ENCODE measurements at places on chromosomes 4 and X. TPM values are rescaled to one million over a fixed set of nuclear protein-coding genes. Genes with fewer than 3 reads are reported as not detected.

DNA sequence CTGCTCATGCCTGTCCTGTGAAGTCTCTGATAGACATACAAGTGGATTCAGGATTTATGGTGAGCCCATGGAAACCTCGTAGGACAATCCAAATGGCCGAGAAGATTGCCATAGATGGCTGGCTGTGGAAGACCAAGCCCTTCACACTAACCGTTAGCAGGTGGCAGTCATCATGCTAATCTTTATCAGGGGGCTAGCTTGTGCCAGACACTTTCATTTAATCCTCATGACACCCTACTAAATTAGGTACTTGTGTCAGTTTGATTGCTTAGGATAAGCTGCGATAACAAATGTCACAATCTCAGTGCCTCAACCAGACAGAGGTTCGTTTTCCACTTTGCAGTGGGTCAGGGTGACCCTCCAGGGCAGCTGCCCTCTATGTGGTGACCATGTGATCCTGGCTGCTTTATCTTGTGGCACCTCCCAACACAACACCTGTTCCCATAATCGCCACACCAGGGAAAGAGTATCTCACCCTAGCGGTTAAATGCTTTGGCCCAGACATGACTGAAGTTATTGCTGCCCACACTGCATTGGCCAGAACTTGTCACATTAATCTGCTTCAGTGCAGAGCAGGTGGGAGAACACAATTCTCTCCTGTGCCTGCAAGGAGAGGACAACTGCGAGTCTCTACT lies 60.8 kb downstream of the REPS2 start:
- DNase-seq = no peak

GRCh38 chrX:147917700-147918695 lies 6.3 kb downstream of the FMR1 start:
- no peak for DNase-seq

GRCh38 chr4:186201010-186201409 lies 9.6 kb downstream of the CYP4V2 start:
- no peak for DNase-seq

ADH1B gene
- 0.04 TPM for polyA plus RNA-seq

DNA sequence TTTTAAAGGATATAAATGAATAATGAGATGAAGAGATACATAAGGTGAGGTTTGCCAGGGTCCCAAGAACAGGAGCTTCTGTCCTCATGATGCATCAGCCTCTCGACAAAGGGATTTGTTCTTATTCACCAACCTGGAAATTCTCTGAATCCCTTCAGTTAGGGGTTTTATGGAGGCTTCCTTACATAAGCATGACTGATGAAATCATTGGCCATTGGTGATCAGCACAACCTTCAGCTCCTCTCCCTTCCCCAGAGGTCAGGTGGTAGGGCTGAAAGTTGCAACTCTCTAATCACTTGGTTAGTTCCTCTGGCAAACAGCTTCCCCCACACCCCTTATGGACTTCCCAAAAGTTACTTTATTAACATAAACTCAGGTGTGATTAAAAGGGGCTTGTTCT lies 222.0 kb downstream of the SPRY1 start:
- DNase-seq = no peak

KDR gene
- not detected for polyA plus RNA-seq

DNA sequence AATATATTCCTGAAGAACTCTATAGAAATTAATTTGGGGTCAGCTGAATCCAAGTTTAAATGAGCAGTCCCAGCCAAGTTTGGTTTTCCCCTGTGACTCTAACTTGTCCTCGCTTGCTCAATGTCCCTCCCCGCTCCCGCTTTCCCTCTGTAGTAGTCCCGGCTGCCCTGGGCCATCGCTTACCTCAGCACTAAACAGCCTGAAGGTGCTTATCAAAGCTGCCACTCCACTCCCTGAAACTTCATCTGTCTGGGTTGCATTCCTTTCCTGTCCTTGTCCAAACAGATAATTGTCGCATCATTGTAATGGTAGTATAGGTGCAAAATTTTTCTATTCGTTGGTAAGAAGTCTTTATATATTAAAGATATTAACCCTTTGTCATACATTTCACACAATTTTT lies 12.8 kb downstream of the SLC25A43 start:
- DNase-seq = no peak

MGAT4D gene
- not detected for polyA plus RNA-seq

DNA sequence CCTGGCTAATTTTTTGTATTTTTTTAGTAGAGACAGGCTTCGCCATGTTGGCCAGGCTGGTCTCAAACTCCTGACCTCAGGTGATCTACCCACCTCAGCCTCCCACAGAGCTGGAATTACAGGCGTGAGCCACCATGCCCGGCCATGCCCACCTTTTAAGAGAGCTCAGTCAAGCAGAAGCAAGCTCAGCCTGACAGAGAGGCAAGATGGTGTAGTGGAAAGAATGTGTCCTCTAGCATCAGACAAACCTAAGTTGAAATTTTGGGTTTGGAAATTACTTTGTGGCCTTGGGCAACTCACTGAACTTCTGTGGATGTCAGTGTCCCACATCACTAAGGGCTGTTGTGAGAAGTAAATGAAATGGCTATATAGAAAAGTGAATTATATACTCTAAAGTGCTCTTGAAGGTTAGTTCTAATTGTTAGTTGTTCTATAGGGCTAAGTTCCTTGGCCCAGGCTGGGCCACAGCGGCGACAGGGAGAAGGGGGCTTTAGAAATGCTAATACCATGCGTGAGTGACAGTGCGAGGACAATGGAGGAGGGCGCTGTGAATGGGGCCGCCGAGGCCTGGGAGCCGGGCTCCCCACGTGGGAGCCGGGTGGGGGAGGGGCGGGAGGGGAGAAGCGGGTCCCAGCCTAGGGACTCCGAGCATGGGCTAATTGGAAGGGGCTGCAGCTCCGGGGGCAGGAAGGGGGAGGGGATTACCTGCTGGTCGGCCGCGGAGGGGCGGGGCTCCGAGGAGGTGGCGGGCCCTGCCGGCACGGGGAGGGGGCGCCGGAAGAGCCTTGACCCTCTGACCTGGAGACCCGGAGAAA lies 15.6 kb downstream of the PJA1 start:
- no peak for DNase-seq

EDNRA gene
- polyA plus RNA-seq = 7.6 TPM

DNA sequence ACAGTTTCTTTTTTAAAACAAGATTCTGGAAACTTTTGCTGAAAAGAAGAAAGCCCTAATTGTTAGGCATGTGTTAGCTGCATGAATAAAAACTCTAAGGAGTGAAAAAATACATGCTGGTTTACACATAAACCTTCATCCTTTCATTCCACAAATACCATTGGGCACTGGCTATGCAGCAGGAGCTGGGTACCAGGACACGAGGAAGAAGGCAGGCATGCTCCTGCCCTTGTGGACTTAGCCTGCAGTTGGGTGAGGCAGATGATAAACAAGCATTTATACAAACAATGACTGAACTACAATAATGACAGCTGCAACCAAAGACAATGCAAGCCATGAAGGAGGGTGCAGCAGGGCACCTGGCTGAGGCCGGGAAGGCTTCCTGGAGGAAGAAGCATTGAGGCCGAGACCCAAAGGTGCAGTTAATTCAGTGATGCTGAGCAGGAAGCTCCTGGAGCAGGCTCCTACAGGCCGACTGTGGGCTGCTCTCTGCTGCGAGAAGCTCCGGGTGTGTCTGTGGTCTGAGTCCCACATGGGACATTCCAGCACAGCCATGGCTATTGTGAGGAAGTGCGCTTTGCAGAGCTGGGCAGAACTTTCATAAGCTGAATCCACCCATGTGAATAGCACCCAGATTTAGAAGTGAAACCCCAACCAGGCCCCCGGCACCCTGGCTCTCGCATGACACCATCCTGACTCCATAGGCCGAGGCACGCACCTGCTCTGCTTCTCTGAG lies 44.0 kb upstream of the MXD4 start:
- DNase-seq = no peak

- DNase-seq = no peak
These were observed 423.0 kb upstream of the FAM241A start for GRCh38 chr4:111722213-111722720.

- no peak for DNase-seq
These were observed at the start of gene SOWAHB for GRCh38 chr4:76897536-76898384. Gene SOWAHB, minus strand, starts transcription at chr4:76898144. Its CDS starts 295 bp downstream, at chr4:76897849.

MAGEA12 gene
- not detected for polyA plus RNA-seq

- no peak for DNase-seq
These were observed 2.4 kb upstream of the ARHGEF6 start for GRCh38 chrX:136783159-136783558.

- no peak for DNase-seq
These were observed 9.4 kb upstream of the TIMP1 start for GRCh38 chrX:47572773-47573340.

GRCh38 chr4:184384056-184384809 lies 90.1 kb downstream of the IRF2 start:
- DNase-seq = peak; percentile 55

GRCh38 chr4:79250887-79251286 lies 75.0 kb downstream of the NAA11 start:
- DNase-seq = no peak

- DNase-seq = no peak
These were observed 54.2 kb downstream of the SPATA18 start for GRCh38 chr4:52105276-52105675.

DNA sequence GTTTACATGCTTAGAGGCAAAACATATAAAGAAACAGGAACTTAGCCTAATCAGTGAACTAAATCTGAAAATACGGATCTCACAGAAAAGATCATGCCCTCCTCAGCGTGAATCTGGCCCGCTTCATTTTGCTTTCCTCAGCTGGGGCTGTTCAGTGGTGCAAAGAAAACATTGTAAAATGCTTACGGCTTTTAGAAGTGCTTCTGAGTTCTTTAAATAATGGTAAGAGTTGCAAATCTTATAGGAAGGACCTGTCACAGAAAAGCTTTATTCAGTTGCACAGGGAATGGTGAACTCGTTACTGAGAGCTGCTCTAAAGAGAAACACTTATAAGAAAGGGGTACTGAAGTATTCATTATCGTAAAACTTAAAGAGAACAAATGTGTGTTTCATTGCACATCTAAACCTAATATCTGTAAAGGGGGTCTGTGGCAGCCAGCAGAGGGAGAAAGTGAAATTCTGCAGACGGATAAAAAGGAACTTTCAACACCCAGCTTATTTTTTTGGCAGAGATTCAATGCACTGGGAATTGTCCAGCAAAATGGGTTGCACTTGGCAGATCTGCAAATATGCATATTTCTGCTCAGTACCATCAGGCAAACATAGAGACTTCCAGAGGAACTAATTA lies 139.2 kb upstream of the ANK2 start:
- DNase-seq = no peak

GRCh38 chr4:93327346-93327745 lies 501.2 kb upstream of the ATOH1 start:
- DNase-seq = no peak

- DNase-seq = no peak
These were observed 2.8 kb downstream of the TRO start for GRCh38 chrX:54923376-54923775.

SFRP2 gene
- polyA plus RNA-seq = not detected

- DNase-seq = no peak
These were observed 23.5 kb downstream of the ARSJ start for GRCh38 chr4:113955948-113956347.

ARHGAP36 gene
- polyA plus RNA-seq = not detected

GRCh38 chrX:69031181-69031580 lies 134.1 kb downstream of the PJA1 start:
- DNase-seq = no peak

DNA sequence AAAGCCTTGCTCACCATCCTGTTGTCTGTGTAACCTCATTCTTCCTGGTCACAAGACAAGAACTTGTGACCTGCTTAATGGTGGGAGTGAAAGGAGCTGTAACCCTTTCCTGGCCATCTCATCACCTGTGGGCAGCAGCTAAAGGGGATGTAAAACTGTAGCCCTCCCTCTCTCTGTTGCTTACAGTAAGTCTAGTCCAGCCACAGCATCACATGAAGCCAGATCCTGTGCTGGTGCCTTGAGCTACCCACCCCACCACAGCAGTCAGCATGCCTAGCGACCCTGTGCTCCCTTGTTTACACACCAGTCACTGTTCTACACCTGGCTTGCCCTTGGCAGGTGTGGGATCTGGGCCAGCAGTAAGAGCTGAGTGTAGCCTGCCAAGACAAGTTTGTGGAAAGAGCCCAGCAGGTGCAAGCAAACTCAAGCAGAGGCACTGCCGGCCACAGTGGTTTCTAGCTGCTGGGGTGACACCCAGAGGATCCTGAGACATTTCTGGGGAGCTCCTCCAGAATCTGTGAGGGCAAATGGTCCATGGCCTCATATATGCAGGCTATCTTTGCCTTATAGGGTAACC lies 41.0 kb downstream of the UGT2B28 start:
- no peak for DNase-seq

DNA sequence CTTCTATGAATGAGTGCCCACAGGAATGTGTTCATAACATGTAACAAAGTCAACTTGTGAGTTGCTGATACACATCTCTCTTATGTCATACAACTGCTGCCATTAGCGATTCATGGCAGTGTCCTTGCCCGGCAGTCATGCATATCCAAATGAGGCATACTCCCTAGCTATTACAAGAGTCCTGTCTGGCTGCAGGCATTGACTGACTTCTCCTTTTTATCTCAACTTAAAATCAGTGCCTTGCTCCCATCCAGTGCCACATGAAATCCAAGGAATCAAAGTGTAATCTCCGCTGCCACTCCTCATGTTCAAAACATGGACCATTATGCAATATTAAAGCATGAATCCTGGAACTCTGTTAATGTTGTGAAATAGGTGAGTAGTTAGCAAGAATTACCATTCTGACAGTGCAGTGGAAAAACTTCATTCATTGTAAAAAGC lies 348.9 kb upstream of the FTHL17 start:
- no peak for DNase-seq

SLC9B1 gene
- polyA plus RNA-seq = 0.07 TPM

USP17L21 gene
- not detected for polyA plus RNA-seq

GRCh38 chr4:142846729-142847596 lies 862 bp upstream of the INPP4B start:
- no peak for DNase-seq

SSX2B gene
- polyA plus RNA-seq = not detected

POF1B gene
- not detected for polyA plus RNA-seq

DNA sequence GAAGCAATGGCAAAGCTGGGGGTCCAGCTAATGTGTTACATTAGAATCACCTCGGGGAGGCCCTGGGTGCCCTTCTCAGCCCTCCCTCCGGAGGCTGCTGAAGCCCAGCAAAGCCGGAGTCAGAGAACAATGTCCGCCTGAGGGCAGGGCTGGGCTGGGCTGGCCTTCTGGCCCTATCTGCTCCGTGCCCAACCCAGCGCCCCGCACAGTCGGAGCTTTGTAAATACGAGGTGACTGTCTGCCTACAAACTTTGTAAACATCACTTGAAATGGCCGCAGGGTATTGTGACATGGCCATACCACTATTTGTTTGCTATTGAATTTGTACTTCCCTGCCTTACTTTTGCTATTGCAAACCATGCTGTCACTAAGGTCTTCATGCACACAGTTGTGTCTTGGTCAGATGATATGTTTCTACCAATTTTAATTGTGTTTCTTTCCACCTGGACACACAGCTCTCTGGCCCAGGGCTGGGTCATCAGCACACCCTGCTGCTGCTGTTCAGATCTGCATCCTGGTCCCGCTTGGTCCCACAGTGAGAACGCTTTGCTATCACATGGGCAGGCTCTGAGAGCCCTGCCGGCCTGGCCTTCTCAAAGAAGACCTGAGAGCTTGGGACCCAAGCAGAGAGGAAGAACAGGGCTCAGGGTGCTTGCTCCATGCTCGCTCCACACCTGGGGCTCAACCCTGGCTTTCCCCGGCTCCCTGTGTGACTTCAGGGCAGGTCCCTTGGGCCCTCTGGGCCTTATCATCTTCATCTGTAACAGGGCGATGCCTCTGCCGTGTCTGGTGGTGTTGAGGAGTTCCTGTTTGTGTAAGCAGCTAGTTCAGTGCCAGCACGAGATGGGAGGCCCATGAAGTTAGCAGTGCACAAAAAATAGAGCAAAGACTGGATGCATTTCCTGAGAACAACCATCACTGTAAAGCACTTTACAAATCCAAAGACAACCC lies 2.3 kb downstream of the S100P start:
- no peak for DNase-seq

- no peak for DNase-seq
These were observed 226.9 kb upstream of the MID1 start for GRCh38 chrX:10847333-10847732.

Data from BJ (cell line).